ENCODE measurements at places on chromosomes 3 and 15. TPM values are rescaled to one million over a fixed set of nuclear protein-coding genes. Genes with fewer than 3 reads are reported as not detected.

DNA sequence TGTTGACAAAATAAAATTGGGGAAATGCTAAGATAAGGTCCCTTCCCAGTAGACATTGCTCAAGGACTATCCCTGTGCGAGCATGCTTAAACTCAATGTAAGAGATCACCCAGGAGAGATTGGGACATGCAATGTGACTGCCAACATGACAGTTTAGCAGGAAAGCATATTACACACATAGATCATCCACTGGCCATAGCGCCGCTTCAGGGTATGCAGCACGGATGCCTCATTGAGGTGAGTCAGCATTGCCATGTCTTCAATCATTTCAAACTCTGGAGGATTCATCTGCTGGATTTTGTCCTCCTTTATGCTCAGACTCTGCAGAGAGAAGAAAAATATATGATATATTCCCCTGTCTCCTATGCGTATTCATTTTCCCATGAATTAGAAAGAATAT lies 8.9 kb downstream of the MYH15 start:
- DNase-seq, result no peak

- no peak for DNase-seq
Measured at GRCh38 chr3:62839748-62840147, 35.5 kb downstream of the CADPS start.

DNA sequence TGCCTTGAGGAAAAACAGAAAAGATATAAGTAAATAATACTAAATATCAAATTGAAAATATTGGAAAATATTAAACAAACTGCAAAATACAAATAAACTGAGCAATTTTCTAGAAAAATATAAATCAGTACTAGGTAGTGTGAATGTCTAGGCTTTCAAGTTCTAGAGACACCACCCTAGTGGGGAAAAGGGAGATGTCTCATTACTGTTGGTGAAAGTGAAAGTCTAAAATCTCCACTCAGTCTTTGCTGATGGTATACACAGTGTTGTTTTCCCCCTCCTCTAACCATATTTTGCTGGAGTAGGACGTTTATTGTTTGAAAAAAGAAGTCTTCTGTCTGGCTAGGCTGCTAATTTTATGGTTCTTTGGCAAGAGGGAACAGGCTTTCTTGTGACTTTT lies 1368.9 kb downstream of the OTOL1 start:
- no peak for DNase-seq

- DNase-seq, result no peak
Measured at GRCh38 chr3:190426806-190427507, 22.7 kb downstream of the TMEM207 start.

GRCh38 chr3:168884353-168884903 lies 779.1 kb downstream of the MECOM start:
- DNase-seq, result no peak

DNA sequence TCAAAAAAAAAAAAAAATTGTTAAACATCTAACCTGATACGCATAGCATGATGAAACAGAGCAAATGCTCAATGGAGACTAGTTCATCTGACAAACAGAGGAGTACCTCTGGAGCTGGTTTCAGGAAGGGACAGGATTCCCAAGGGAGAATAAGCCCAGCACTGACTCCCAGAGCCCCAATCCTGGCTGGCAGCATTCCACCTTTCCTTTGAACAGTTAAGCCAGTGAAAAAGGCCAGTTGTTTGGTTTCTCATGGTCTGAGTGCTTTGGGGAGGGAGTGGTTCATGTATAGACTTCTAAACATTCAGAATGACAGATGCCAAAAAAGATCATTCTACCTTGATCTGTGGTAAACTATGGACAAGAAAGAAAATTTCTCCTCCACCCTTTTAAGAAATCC lies 277.9 kb upstream of the RARB start:
- peak; percentile 46 for DNase-seq

- DNase-seq, result no peak
Measured at GRCh38 chr15:83320404-83320803, 35.9 kb upstream of the BNC1 start.

- DNase-seq, result no peak
Measured at GRCh38 chr15:69403594-69403993, 10.6 kb upstream of the KIF23 start.

GRCh38 chr3:133457465-133458067 lies 57.7 kb downstream of the BFSP2 start:
- DNase-seq, result no peak

GRCh38 chr15:34794590-34795206 lies 651 bp downstream of the ACTC1 start:
- no peak for DNase-seq

GRCh38 chr3:123372686-123373473 lies 76.0 kb downstream of the ADCY5 start:
- DNase-seq, result no peak

DNA sequence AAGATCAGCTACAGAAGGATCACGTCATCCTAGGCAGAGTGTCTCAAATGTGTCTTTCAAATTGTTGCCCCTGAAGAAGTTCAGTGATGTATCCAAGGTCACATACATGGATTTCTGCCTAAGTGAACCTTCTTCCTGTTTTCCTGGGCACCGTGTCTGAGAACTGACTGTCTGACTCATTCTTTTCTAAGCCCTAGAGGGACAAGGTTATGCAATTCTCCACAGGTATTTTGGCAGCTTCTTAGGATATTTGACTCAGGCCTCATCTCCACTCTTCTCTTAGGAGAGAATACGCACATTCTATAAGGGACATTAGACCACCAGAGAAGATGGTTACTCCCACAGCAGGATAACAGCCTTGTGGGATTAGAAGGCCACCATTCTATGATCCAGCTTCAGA lies 391.9 kb upstream of the THBS1 start:
- no peak for DNase-seq

GRCh38 chr15:72685301-72685924 lies 569 bp downstream of the HIGD2B start:
- DNase-seq, result no peak

DNA sequence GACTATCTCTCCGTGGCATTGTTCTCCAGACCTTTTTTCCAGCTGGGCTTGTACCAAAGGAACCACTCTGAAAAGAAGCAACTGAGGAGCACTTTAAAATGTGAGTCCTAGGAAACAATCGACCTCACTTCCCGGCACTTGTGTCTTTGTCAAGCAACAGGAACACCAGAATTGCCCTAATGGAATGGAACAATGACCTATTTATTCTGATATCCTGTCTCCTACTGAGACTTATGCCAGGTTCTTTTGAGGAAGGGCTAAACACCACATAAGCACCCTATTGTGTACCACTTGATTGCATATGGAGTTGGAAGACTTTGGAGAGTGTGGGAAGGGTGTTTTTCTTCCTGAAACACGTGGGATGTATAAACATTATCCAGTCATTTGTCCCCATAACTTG lies 56.8 kb upstream of the TGFBR2 start:
- DNase-seq, result no peak

- peak; percentile 23 for DNase-seq
Measured at GRCh38 chr3:5194801-5195509, 7.4 kb downstream of the EDEM1 start.

DNA sequence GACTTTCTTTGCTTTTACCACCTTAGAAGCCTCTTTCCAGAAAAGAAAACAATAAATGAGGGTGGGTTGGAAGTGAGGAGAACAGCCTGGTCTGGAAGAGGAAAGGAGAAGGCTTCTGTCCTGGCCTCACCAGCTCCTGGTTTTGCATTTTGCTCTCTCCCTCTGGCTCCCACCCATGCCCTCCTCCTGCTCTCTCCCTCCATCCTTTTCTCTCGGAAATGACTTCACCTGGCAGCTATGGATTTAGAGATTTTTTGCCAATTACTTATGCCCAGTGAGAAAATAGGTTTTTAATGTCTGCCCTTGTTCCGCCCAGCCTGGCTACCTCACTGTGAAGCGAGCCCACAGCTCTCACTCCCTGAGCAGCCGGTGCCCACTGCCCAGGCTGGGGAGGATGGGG lies 77.9 kb upstream of the NTRK3 start:
- DNase-seq, result no peak

- no peak for DNase-seq
Measured at GRCh38 chr15:90711418-90711824, 5.7 kb upstream of the BLM start.

- DNase-seq, result no peak
Measured at GRCh38 chr3:155309581-155309980, 16.1 kb upstream of the STRIT1 start.

GRCh38 chr3:160577556-160578195 lies 12.3 kb upstream of the KPNA4 start:
- no peak for DNase-seq

DNA sequence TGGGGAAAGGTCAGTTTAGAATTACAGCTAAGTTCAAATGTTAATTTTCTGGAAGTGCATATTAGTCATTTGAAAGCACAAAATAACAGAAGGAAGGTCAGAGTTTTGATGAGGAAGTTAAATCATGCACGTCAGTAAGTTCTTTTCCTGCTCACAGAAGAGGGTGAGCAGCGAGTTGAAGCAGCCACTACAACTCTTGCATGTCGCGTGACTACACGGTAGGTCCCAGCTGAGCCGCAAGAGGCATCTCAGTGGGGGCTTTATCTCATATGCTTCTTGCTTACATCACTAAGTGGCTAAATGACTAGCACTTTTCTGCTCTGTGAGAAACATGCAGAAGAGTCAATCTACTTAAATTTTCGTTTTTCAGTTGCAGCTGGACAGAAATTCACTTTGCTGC lies 21.3 kb upstream of the SEC62 start:
- DNase-seq, result no peak

DNA sequence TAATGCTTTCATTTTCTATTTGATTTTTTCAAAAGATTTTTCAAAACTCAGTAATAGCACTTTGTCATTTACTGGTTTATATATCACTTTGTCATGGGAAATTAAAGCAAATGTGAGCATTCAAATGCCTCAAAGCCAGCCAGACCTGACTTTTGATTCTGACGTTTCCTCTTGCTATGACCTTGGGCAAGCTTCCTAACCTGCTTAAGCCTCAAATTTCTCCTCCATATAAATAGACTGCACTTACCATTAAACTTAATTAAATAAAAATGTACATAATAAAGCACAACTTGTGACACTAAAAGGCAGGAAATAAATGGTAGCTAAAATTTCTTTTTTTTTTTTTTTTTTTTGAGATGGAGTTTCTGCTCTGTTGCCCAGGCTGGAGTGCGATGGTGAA lies 19.2 kb downstream of the MCF2L2 start:
- DNase-seq, result no peak

DNA sequence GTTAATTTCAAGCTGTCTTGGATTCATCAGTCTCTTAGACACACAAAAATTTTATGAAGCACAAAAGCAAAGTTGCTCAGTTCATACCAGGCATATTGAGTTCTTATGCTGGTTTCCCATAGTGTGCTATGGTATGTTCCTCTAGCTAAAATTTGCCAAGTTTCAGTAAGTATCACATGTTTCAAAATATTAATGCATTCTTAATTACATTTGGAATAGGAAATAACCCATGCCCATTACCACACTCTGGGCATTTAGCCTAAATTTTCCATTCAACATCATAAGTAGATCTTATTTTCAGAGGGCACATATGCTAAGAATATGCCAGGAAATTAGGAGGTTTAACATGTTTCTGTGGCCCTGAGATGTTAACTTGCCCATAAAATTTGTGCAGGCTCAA lies 289.9 kb downstream of the SHOX2 start:
- DNase-seq, result no peak

GRCh38 chr15:90151989-90152645 lies 49.0 kb upstream of the SEMA4B start:
- no peak for DNase-seq

GRCh38 chr3:196645096-196645495 lies 5.6 kb downstream of the NRROS start:
- DNase-seq, result no peak

The NUP210 gene
- 58.5 TPM for total RNA-seq

The LXN gene
- total RNA-seq, result not detected

The FAM43A gene
- 4.0 TPM for total RNA-seq

The EBLN2 gene
- total RNA-seq, result 6.9 TPM

The C3orf49 gene
- total RNA-seq, result not detected

The LYSMD2 gene
- total RNA-seq, result 0.29 TPM

The RETNLB gene
- not detected for total RNA-seq

The IL17RB gene
- 30.0 TPM for total RNA-seq

The HYAL1 gene
- total RNA-seq, result 2.3 TPM

The WDR93 gene
- 0.16 TPM for total RNA-seq
